ENCODE measurements at places on chromosomes 2 and 18.

DNA sequence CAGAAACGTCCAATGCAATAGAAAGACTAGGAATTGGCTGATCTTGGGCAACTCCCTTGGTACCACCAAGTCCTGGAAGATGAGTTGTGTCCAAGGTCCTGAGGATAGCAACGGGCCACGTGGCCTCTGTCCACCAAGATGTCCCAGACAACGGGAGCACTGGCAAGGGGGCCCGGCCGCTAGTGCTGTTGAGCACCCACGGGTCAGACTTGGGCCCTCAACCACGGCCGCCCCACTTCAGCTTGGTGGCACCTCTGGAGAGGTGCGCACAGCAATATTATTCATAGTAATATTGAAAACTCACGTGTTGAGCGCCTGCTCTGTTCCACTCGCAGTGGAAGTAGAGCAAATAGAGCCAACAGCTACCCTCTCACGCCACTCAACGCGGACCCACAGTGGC, 19.0 kb downstream of the PASK start:
- DNase-seq, result peak; percentile 36

GRCh38 chr2:190360965-190361364, 17.6 kb downstream of the INPP1 start:
- no peak for DNase-seq

- DNase-seq, result no peak
These were observed 629.1 kb upstream of the SLC39A10 start for GRCh38 chr2:195027947-195028346.

DNA sequence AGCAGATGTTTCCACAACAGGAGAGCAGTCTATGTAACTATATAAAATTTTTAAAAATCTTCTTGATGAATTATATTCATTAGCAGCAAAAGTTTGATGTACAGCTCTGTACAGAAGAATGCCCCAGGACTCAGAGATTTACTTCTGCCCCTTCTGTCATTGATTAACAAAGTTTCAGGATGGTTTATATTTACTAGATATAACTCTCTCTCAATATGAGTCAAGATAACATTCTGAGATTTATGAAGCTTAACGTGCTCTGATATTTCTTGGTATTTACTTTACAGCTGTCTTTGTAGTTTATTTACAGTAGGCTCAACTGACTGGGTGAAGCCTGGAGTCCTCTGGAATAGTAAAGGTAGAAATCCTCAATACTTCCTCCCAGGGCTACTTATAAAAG, 93.6 kb upstream of the HNMT start:
- DNase-seq, result no peak

GRCh38 chr2:108577099-108577498, 42.8 kb downstream of the LIMS1 start:
- no peak for DNase-seq

DNA sequence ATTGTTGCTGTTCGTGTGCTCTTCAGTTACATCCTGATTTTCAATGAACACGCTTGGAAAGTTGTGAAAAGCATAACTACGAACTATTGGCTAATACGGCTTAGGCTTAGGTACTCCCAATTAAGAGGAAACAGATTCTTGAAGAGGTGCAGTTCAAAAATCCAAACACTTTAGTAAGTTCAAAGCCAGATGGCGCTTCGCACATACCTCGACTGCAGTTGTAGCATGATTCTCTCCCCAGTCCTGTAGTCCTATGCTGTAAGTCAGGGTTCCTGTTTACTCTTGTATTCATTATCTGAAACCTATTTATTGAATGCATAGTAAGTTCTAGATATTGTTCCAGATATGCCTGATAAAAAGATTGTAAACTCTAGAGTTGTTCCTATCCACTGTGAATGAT, 165.2 kb downstream of the TRIB2 start:
- DNase-seq, result no peak

- DNase-seq, result no peak
These were observed 82.7 kb downstream of the ORC4 start for GRCh38 chr2:147937744-147938349.

GRCh38 chr18:67151366-67151765, 365.2 kb downstream of the DSEL start:
- DNase-seq, result no peak

GRCh38 chr18:12468445-12468844, 60.7 kb downstream of the PRELID3A start:
- no peak for DNase-seq

- no peak for DNase-seq
These were observed 31.8 kb upstream of the LYPD1 start for GRCh38 chr2:132701810-132702209.

GRCh38 chr18:13220361-13220991, 1.9 kb downstream of the LDLRAD4 start:
- peak; percentile 61 for DNase-seq

DNA sequence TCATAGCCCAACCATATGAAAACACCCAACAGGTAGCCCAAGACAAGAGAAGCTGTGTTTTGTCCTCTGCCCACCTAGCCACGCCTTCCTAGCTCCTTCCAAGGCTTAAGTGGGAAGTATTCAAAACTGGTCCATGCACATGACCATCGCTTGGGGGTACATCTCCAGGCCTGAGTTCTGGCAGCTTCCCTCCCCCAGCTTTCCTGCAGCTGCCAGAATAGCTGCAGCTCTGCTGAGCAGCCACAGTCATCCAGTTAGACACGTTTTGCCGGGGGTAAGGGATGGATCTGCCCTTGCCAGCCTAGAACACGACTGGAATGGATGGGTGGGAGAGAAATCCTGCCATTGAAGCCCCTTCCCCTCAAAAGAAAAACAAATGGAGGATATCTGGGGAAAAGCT, 166.8 kb downstream of the NRP2 start:
- no peak for DNase-seq

DNA sequence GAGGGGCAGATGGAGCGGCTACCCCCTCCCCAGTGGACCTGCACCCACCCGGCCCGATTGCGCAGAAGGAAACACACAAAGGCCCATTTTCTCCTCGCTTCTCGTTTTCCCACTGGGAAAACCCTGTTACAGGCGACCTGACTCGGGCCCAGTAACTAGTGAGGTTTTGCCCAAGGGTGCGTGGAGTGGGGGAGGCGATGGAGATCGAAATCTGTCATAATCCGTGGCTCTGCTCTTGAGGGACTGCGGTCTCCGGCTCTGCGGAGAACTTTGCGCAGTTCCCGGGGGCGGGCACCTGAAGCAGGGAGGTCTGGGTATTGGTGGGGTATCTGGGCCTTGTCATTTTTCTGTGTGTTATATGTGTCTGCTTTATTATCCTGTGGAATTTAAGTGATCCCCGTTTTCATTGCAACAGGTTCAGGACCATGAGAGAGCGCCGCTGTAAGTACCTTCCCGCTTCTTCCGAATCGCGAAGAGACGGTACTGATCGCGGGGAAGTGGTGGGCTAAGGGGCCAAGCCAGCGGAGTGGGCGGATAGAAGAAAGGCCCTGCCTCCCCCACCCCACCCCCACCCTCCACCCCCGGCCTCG, 4.0 kb upstream of the HOXD4 start:
- DNase-seq, result no peak

DNA sequence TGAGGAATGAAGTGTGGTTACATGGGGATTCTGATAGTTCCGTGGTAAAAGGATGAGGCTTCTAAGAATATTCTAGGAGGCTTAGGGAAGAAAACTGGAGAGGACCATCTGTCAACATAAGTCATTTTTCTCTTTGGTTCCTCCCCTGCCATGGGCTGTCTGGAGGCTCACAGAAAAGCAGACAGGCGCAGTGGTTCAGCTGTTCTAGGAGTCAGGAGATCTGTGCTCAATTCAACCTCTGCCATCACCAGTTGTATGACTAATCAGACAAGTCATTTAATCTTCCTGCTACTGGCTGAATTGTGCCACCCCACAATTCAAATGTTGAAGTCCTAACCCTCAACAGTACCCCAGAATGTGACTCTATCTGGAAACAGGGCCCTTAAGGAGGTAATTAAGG, 36.4 kb downstream of the ADAM17 start:
- DNase-seq, result no peak

All from right forelimb (tissue), 1 donor.